ENCODE measurements at places on chromosomes 16 and 17.

DNA sequence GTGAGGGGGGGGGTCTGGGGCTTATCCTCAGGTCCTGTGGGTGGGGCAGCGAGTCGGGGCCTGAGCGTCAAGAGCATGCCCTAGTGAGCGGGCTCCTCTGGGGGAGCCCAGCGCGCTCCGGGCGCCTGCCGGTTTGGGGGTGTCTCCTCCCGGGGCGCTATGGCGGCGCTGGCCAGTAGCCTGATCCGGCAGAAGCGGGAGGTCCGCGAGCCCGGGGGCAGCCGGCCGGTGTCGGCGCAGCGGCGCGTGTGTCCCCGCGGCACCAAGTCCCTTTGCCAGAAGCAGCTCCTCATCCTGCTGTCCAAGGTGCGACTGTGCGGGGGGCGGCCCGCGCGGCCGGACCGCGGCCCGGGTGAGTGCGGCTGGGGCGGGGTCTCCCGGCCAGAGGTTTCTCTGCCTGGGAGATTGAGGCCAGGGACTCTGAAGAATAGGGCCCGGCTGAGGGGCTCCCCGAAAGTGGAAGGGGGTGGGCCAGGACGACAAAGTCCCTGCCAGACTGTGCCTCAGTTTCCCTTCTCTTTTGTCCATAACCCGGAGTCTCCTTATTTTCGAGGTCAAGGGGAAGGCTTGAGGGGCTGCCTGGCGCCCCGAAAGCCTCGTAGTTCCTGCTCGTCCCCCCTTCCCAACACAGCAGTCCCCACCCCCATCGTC, at the start of gene FGF11:
Gene FGF11, plus strand, starts transcription at position 51 of the 651 bp plus-strand sequence. Its CDS starts 109 bp downstream, at position 160.
- DNase-seq = peak; percentile 50

DNA sequence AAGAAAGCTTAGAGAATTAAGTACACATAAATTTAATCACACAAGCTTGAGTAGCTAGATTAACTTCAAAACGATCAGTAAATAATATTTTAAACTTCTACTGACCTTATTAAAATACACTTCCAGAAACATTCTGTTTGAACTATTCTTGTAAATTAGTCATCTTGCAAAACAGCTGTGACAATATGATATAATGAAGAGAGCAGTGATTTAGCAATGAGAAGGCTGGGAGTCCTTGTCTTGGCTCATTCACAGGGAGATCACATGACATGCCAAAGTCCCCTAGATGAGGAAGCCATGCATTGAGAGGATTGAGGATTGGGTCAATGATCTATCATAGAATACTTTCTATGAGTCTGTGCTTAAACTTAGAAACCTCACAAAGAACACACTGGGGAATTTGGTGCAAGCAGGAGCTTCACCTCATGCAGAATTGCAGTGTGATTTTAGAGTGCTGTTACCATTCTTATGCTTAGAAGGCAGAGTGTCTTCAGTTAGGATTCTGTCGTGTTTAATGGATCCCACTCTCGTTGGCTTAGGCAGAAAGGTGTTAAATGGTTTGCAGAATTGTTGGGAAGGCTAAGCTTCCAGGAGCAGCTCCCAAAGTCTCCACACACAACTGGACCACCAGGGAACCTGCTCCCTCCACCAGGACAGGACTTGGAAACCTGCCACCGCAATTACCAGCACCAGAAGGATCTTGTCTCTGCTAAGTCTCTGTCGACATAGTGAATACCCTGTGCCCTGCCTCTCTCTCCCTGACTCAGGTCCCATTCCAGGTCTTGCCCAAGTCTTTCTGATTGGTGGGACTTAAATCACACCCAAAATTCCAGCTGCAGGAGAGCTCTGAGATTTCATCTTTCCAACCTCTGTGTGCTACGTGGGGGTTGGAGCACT, 87.1 kb downstream of the USP22 start:
- peak; percentile 19 for DNase-seq

DNA sequence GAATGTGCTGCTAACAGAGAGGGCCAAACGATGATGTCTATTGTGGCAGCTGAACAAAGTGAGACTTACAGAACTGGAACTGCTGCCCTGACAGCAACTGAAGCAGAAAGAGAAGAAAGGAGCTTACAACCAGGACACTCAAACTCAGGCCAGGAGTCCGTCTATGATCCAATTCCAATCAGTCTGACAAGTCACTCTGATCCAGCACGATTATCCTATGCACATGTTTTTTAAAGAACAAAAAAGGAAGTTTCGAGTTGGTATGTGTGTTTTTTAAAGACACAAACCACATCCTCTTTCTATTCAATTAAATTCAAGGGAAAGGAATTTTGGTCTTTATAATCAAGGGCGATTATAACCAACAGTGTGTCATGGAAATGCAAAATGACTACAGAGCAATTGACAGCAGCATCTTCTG, 42.4 kb upstream of the MTMR4 start:
- no peak for DNase-seq

DNA sequence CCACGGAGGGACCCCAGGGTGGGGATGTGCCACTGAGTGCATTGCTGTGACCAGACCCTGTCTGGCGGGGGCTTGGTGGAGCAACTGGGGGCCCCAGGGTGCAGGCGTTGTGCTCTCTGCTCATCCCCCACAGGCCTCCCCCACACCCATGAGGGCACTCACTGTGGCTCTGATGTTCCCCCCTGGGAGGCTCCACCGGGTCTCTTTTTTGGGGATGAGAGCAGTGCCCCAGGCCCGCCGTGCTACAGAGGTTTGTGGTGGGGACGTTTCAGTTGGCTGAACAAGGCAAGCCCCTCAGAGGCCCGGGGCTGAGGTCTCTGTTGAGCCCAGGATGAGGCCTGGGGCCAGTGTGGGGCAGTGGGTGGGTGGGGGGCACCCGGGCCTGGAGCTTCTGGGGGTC, 2.5 kb downstream of the CCDC78 start:
- DNase-seq = no peak

Data from right kidney (tissue), 9 donors.